ENCODE measurements at places on chromosomes 12 and 14.
A peak's percentile ranks its signal among the peaks of the same experiment; 100 is the strongest.

- peak; percentile 76 for DNase-seq
These were observed 56.0 kb downstream of the PLEKHG3 start for GRCh38 chr14:64760146-64760755.

GRCh38 chr12:61891632-61892031, 368.6 kb upstream of the USP15 start:
- DNase-seq: no peak

DNA sequence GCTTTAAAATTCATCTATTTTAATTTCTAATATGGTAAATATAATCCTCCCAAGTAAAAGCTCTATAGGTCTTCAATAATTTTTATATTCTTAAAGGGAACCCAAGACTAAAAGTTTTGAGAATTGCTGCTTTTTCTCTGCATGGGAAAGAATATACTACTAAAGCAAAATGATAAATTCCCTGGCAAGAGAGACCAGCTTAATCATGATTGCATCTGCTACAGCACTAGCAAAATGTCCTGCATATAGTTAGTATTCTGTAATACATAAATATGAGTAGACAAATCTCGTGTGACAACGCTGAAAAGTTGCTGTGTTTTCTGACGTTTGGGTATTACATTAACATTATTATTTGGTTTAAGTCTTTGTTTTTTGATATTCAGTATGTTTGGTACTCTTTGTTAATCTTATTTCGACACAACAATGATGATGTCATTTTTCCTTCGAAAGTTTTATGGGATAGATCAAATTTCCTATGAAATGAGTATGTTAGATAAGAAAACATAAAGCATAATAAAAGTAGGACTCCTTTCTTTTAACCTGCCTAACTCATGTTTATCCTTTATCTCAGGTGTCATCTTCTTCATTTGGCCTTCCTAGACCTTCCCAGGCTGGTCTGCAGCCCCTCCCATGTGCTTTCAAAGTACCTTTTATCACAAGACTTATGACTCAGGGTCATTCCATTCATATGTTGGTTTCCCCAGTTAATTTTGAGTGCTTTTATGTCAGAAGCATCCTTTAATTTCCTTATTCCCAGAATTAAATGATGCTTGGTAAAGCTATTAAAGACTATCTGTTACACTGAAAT, 321.9 kb downstream of the RAD51B start:
- no peak for DNase-seq

DNA sequence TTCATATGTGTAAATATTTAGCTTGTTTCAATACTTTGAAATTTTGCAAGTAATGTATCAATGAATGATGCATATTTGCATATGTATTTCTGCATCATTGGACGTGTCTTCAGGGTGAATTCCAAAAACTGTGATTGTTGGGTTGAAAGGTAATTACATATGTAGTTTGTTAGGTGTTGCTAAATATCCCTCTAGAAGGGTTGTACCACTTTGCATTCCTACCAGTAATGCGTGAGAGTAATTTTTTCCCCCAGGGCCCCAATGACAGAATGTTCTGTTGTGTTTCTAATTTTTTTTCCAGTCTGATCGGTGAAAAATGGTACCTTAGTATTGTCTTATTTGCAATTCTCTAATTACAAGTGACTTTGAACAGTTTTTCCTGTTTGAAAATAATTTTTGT, 408.9 kb downstream of the NAV3 start:
- no peak for DNase-seq

GRCh38 chr14:76953311-76953945, 75.1 kb downstream of the IRF2BPL start:
- no peak for DNase-seq

DNA sequence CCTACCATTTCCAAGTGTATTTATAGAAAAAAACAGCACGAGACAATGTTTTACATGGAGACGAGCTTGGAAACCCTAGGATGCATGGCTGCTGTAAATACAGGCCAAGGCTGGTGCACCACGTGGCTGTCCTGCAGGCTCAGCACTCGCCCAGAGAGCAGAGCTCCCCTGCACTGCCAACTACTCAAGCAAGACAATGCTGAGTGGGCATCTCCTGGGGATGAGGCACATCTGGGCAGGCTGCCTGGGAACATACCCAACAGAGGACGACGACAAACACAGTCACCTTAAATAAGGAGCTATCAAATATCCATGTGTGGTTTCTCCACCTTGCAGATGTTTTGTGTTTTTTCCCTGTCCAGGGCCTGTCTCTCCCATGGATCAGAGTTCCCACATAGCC, 128.3 kb upstream of the PRMT8 start:
- DNase-seq: peak; percentile 82

DNA sequence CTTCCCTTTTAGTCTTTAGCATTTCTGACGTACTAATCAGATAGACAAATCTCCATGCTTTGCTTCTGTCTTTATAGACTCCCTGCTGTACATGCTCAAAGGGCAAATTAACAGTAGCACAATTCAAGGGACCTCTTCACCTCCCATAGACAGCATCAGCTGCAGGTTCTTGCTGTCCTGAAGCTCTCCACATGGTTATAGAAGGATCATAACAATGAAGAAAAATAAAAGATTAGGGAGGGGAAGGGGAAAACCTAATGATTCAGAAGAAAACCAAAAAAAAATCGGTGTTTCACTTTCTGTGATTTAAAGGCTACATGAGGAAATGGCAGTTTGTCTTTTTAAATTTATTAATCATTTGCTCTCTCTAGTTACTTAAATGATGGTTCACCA, 155.5 kb downstream of the PTCSC3 start:
- no peak for DNase-seq

Data from NCI-H510A treated with DMSO at 0.1 percent for 48 hours (cell line).